Natural killer cell (primary cell): ENCODE measurements at places on chromosomes 3 and 15. TPM values are rescaled to one million over a fixed set of nuclear protein-coding genes. Genes with fewer than 3 reads are reported as not detected.

NOX5 gene
- not detected for total RNA-seq

TRAT1 gene
- total RNA-seq = 2.4 TPM

C3orf18 gene
- total RNA-seq = 11.7 TPM

SLC12A1 gene
- not detected for total RNA-seq

PLCH1 gene
- total RNA-seq = 0.08 TPM

KCNH8 gene
- not detected for total RNA-seq

RTP1 gene
- total RNA-seq = not detected

KBTBD8 gene
- 11.8 TPM for total RNA-seq

CHL1 gene
- not detected for total RNA-seq

EFHB gene
- total RNA-seq = 0.68 TPM

ZNF662 gene
- total RNA-seq = 1.2 TPM

GOLGA6D gene
- not detected for total RNA-seq

SLC12A8 gene
- total RNA-seq = 0.25 TPM

SYNPR gene
- total RNA-seq = not detected

KIF23 gene
- 1.2 TPM for total RNA-seq

ISLR2 gene
- total RNA-seq = not detected

GRCh38 chr15:58396181-58396580, 35.6 kb upstream of the LIPC start:
- H3K4me3 ChIP-seq = no peak overlapping the region
- H3K27me3 ChIP-seq = no peaks in the 10 kb centered on the region
- no peak overlapping the region for H3K27ac ChIP-seq
- H3K4me1 ChIP-seq = no peaks in the 10 kb centered on the region
- no peaks in the 10 kb centered on the region for H3K36me3 ChIP-seq
- DNase-seq = no peak

- no peak overlapping the region for H3K27ac ChIP-seq
- DNase-seq = no peak
- H3K4me3 ChIP-seq = no peak overlapping the region
- no peaks in the 10 kb centered on the region for H3K36me3 ChIP-seq
- H3K4me1 ChIP-seq = no peaks in the 10 kb centered on the region
Measured at GRCh38 chr3:189593581-189593980, 37.6 kb upstream of the TP63 start.

GRCh38 chr3:196763179-196763578, 23.5 kb downstream of the PAK2 start:
- no peak overlapping the region for H3K4me3 ChIP-seq
- no peak overlapping the region for H3K27ac ChIP-seq
- H3K4me1 ChIP-seq = peaks cover 5% of the 10 kb centered on the region
- DNase-seq = no peak
- H3K27me3 ChIP-seq = no peaks in the 10 kb centered on the region

DNA sequence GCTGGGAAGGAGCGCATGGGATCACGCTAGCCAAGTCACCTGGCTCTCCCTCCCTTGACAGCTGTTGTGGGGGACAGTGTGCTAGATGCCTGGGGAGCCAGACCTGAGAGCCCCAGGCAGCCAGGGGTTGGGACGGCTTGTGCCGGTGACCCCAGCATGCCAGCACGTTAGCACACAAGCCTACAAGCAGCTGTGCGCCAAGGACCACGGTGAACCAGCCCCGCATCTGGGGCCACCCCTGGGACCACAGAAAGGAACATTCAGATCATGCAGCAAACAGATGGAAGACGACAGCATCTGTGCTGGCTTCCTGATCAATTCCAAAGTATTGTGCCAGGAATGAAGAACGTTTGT, 64.8 kb downstream of the NTRK3 start:
- no peak overlapping the region for H3K4me3 ChIP-seq
- no peak overlapping the region for H3K27ac ChIP-seq
- no peaks in the 10 kb centered on the region for H3K4me1 ChIP-seq
- no peak for DNase-seq
- no peaks in the 10 kb centered on the region for H3K36me3 ChIP-seq
- no peaks in the 10 kb centered on the region for H3K27me3 ChIP-seq

GRCh38 chr3:126538316-126538715, 14.4 kb downstream of the CHST13 start:
- H3K36me3 ChIP-seq = no peaks in the 10 kb centered on the region
- H3K27ac ChIP-seq = no peak overlapping the region
- H3K4me1 ChIP-seq = no peaks in the 10 kb centered on the region
- H3K27me3 ChIP-seq = no peaks in the 10 kb centered on the region
- DNase-seq = no peak

DNA sequence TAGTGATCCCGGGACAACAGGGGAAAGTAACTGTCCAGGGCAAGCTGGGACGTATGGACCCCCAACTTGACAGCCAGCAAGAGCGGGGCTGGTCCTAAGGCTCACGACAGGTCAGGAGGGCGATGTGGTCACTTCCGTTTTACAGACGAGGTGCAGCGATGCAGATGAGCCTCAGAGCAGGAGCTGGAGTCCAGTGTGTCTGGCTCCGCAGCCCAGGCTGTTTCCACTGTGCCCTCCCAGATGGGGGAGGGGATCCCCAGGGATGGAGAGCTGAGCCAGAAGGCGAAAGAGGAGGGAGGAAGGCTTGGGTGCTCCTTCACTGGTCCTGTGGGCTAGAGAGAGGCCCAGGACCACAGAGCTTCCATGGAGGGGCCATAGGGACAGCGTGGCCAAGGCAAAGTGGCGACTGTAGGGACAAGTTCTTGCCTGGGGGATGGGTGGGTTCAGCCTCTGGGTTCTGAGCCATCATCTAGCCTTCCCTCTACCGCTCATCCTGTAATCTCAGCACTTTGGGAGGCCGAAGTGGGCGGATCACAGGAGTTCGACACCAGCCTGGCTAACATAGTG, 5.7 kb downstream of the SNX33 start:
- no peaks in the 10 kb centered on the region for H3K36me3 ChIP-seq
- no peak overlapping the region for H3K27ac ChIP-seq
- no peak overlapping the region for H3K4me3 ChIP-seq
- no peak for DNase-seq
- no peaks in the 10 kb centered on the region for H3K27me3 ChIP-seq

GRCh38 chr3:141737093-141737492, 1.0 kb upstream of the RNF7 start:
- H3K27ac ChIP-seq = no peak overlapping the region
- DNase-seq = no peak
- H3K36me3 ChIP-seq = no peaks in the 10 kb centered on the region
- no peaks in the 10 kb centered on the region for H3K27me3 ChIP-seq
- H3K4me1 ChIP-seq = peaks cover 4% of the 10 kb centered on the region
- no peak overlapping the region for H3K4me3 ChIP-seq

DNA sequence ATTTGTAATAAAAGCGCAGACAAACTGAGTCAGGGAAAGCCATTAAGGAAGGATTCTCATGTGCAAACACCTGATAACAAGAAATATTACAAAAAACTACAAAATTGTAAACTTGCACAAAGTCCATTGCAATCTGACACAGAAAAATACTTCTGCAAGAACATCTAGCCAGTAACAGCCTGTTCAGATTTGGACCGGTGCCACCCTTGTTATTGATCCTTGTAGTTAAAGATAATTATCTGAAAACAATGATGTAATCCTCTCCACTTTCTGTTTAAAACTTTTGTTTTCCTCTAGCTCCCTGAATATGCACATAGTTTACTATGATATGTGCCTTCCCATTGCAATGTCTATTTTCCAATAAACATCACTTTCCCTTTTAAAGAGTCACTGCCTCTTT, 1090.2 kb downstream of the PLOD2 start:
- no peak overlapping the region for H3K4me3 ChIP-seq
- H3K36me3 ChIP-seq = no peaks in the 10 kb centered on the region
- no peak overlapping the region for H3K27ac ChIP-seq
- H3K4me1 ChIP-seq = no peaks in the 10 kb centered on the region

DNA sequence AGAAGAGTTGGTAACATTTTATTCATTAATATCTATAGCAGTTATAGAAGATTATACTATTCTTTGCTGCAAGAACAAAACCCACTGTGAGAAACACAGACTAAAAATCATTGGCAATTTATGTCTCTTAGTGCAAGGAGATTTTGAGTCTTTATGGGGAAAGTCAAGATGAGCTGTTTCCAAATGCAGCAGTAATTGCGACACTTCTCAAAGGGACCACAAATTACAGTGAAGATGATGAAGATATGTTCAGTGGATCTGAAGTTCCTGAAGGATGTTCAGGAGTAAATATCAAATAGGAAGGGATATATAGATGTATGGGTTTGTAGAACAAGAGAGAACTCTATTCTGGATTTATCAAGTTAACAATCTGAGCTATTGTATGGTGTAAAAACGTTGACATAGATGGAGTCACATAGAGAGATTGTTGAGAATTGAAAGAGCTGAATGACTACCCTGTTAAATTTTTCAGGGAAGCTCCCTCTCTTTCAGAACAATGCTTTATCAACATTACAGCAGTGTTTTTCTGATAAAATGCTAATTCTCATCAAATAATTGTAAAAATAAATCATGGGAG, 71.8 kb downstream of the DTWD1 start:
- no peak overlapping the region for H3K4me3 ChIP-seq
- H3K27ac ChIP-seq = no peak overlapping the region
- no peaks in the 10 kb centered on the region for H3K4me1 ChIP-seq
- DNase-seq = no peak
- H3K36me3 ChIP-seq = no peaks in the 10 kb centered on the region

GRCh38 chr15:59995568-59996297, 8.4 kb upstream of the FOXB1 start:
- no peak for DNase-seq
- no peaks in the 10 kb centered on the region for H3K36me3 ChIP-seq
- no peak overlapping the region for H3K27ac ChIP-seq

DNA sequence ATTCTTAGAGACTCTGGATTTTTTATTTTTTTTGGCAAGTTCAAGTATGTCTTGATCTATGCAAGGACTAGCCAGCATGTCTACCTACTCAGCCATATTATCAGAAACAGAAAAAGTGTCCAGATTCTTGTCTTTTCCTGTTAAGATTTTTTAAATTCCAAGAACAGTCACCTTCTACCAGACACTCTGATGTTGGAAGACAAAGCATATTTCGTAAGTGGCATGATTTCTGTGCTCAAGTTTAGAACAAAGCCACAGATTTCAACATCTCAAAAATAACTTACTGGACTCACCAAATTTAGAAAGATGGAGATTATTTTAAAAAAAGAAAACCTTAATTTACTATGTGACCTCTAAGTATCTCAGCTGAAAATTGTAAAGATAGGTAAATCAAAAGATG, 61.9 kb downstream of the GOLGA6L7 start:
- DNase-seq = no peak
- peaks cover 2% of the 10 kb centered on the region for H3K27me3 ChIP-seq
- no peak overlapping the region for H3K27ac ChIP-seq

DNA sequence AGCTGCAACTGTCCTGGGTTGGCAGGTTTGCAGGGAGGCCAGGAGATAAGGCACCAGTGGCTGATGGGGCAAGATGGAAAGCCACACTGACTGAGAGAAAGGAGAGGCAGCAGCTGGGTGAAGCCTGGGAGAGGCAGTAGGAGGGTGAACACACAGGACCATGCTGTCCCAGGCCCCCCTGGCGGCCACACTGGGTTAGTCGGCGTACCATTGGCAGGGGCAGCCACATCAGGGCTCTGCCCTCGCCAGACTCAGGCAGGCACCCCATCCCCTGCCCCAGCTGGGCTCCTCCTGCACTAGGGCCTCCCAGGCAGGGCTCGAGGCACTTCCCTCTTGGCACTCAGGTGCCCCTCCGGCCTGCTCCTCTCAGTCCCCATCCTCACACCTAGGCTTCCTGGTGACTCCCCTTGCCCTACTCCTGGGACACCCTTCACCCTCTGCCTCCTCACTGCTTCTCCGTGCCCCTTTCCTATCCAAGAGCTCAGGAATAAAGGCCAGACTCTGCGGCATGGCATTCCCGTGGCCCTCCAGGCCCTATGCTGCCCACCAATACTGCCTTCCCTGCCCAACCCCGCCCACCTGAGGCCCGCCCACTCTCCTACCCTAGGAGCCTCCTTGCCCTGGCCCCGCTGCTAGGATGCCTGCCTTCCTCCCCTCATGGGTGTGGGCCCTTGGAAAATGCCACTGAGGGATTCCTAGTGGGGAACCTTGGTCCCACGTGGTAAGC, 28.7 kb upstream of the DUSP7 start:
- H3K36me3 ChIP-seq = no peaks in the 10 kb centered on the region
- no peaks in the 10 kb centered on the region for H3K27me3 ChIP-seq
- H3K27ac ChIP-seq = no peak overlapping the region
- no peak for DNase-seq

GRCh38 chr15:63983061-63983711, 63.1 kb downstream of the DAPK2 start:
- H3K4me3 ChIP-seq = no peak overlapping the region
- peaks cover 21% of the 10 kb centered on the region for H3K4me1 ChIP-seq
- H3K36me3 ChIP-seq = no peaks in the 10 kb centered on the region
- H3K27me3 ChIP-seq = no peaks in the 10 kb centered on the region

DNA sequence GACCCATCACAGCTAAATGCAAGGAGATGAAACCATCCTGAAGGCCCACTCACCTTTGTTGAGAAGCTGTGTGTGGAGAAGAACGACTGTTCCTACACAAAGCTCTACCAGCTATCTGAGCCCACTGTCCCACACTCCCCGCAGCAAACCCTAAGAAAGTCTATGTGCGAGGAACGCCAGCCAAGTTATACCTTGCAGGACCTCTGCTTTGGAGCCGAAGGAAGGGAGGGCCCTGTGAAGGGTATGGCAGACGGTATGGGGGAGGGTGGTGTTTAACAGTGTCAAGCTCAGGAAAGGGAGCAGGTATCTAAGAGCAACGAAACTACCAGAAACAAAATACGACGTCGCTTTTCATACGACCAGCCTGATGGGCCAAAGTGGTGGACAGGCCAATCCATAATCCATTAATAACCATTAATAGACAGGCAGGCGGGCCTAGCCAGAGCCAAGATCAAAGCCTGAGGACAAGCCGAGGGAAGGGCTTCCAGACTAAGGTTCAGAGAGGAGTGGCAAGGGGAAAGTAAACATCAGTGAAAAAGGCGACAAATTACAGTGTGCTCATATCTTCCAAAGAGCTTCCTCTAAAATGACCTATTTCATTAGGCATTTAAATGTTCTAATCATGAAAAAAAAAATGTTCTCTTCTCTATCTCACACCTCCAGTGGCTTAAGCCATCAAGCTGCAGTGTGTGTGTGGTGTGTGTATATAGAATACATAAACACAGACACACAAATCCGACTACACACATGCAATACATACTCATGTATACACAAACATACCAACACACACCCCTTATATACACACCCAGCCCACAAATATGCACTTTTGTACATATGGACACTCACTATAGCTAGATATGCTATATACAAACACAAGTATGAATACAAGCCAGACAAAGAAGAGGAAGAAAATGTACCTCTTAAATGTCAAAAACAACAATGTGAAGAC, 43.9 kb downstream of the PTPN23 start:
- H3K4me1 ChIP-seq = peaks cover 27% of the 10 kb centered on the region
- DNase-seq = no peak

- H3K36me3 ChIP-seq = no peaks in the 10 kb centered on the region
- H3K27me3 ChIP-seq = no peaks in the 10 kb centered on the region
- no peaks in the 10 kb centered on the region for H3K4me1 ChIP-seq
- no peak overlapping the region for H3K27ac ChIP-seq
- no peak overlapping the region for H3K4me3 ChIP-seq
Measured at GRCh38 chr3:44058022-44058867, 183.4 kb upstream of the TOPAZ1 start.
